Mesothelial cell of epicardium (in vitro differentiated cells): ENCODE measurements at places on chromosomes 5 and 9.

DNA sequence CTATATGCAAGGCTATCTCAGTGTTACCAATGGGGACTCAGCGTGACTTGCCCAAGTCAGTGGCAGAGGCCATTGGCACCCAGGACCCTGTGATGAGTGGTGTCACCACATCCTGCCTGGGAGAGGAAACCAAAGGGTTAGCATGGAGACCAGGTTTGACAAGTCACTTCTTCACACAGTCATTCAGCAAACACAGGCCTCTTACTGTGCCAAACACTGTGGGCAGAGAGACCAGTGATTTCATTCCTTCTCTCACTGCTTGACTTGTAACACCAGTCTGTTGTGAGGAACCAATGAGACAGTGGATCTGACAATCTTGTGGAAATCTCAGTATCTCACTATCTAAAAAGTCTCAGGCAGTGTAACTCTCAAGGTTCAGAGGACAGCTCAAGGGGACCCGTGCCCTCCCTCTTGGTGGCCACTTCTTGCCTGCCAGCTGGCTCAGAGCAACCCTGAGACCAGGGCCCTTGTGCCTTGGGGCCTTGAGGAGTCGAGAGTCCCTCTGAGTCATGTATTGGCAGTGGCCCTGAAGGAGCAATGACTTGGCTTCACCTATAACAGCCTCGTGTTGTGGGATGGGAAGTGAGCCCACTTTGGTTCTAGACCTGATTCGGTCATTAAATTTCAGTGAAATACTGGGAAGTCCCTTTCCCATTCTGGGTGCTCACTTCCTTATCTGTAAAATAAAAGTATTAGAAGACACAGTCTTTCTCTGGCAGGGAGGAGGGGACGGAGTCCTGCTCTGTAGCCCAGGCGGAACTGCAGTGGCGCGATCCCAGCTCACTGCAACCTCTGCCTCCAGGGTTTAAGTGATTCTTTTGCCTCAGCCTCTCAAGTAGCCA, 1.6 kb downstream of the FABP6 start:
- no peak for DNase-seq

- DNase-seq = no peak
Observed at GRCh38 chr9:91307279-91307678, 54.4 kb downstream of the AUH start.

DNA sequence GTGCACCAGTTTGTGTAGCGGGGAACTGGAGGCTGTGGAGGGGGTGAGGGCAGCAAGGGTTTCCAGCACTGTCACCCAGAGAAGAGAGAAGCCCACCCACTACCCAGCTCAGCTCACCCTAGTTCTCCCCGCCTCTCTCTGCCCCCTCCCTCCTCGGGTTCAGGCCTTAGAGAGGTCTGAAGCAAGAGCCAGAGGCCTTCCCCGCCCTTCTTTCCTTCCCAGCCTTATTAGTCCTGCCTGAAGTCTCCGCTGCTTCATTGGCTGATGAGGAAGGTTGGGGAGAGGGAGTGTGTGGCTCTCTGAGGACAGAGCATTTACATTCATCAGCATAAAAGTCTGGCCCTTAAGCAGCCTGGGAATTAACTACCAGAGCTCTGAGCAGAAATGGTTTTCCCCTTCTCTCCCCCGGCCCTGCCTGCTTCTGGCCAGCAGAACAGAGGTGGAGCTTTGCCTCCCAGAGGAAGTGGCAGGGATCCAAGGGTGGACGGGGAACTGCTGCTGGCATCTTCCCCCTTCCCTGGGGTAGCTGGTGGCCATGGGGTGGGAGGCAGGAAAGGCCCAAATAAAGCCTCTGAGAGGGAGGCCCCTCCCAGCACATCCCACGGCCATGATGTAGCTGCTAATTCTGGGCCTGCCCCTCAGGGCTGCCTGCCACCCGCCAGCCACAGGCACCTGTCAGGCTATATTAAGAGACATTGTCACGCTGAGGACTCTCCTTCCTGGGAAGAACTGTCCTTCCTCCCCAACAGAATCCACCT, 4.1 kb downstream of the DNAJB5 start:
- DNase-seq = no peak

GRCh38 chr9:129548571-129549135, 72.2 kb downstream of the C9orf50 start:
- no peak for DNase-seq

DNA sequence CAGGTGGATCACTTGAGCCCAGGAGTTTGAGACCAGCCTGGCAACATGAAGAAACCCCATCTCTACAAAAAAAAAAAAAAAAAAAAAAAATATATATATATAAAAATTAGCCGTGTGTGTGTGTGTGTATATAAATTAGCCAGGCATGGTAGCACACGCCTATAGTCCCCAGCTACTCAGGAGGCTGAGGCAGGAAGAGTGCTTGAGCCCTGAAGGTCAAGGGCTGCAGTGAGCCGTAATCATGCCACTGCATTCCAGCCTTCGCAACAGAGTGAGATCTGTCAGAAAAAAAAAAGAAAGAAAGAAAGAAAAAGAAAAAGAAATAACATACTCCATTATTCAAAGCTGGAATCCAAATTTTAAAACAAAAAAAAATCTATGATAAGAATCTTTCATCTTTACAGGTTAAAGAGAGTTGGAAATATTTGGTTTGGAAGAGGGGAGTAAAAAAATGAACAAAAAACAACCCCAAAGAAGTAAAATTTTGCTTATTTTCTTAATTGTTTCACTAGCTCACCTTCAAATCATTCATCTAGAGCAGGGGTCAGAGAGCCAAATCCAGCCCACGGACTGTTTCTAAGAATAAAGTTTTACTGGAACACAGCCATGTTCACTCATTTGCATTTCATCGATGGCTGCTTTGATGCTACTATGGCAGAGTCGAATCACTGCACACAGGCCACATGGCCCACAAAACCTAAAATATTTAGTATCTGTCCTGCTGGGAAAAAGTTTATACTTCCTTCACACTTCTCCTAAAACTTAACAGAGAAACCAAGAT, 109.9 kb downstream of the DROSHA start:
- no peak for DNase-seq

DNA sequence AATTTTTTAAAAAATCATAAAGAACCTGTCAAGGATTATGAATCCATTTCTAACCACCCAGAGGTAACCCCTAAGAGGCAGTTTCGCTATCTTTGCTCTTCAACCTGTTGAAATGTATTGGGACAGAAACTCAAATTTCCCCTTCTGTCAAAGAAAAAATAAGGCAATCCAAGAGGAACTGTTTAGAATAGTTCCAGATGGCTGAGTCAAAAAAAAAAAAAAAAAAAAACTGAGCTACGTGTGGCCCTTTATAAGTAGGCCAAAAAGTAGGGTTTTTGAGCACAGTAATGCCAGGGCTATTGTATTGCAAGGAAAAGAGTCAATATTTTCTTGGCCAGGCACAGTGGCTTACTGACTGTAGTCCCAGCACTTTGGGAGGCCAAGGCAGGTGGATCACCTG, 94.9 kb downstream of the RAD23B start:
- DNase-seq = no peak

DNA sequence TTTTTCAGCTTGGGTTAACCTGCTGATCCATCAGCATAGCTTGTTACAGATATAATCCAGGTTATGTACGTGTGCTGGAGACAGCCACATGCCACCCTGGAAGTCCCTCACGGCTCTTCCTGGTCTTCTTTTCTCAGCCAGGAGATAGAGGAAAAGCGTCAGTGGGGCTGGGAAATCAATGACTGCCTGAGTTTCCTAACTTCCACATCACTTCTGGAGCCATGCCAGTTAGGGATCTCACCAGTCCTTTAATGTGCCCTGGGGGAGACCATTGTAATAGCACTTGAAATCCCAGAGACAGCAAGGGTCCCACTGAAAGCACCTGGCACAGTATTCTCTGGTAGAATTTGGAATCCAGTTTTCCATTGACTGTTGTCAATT, 29.2 kb downstream of the ANXA2R start:
- no peak for DNase-seq

- DNase-seq = no peak
Observed at GRCh38 chr5:38793099-38793498, 52.7 kb upstream of the OSMR start.

GRCh38 chr9:98007251-98007928, 24.2 kb downstream of the ANP32B start:
- DNase-seq = no peak

DNA sequence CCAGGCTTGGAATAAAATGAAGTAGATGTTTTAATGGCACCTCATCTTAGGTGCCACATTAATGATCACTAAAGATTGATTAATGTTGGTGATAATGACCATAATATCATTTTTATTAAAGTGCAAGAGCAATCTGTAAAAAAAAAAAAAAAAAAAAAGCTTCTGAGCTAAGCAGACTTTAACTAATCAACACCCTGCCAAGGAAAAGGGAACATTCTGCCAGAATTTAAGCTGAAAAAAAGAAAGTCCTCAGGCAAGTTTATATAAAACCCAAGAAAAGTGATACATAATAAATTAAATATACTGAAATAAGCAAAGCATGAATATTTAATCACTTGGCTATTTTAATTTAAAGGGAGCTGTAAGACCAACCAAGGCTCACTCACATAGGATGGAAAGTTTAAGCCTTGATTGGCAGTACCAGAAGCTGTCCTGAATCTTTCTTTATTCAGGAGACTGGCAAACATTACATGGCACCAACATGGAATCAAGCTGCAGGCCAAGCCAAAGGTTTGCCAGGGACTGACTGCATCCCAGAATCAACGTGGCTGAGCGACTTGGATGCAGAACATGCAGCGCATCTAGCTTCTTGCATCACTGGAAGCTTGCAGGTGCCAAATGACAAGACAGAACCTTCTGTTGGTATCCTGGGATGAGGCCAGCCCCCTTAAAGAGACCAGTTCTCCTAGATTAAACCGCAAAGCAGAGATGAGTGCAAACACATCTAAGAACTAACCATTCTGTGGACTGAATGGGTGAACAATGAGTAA, 413.6 kb downstream of the ENC1 start:
- DNase-seq = no peak

- DNase-seq = no peak
Observed at GRCh38 chr5:76724871-76725270, 8.9 kb downstream of the F2R start.

DNA sequence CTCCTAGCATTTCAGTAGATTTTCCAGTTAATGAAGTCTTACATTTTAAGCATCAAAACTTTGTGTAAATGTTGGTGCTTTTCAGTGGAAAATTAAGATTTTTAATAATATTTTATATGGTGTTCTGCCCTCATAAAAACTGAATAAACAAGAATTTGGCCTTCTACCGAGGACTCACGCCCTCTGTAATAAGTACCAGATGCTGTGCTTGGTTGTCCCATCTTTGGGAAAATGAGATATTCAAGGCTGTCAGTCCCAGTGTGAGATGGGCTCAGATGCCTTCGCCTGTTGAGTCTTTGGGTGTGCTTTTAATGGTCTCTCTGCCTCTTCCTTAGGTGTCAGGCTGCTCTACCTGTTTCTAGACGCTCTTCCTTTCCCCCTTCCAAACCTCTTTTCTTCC, 28.7 kb downstream of the GALNT12 start:
- DNase-seq = no peak

DNA sequence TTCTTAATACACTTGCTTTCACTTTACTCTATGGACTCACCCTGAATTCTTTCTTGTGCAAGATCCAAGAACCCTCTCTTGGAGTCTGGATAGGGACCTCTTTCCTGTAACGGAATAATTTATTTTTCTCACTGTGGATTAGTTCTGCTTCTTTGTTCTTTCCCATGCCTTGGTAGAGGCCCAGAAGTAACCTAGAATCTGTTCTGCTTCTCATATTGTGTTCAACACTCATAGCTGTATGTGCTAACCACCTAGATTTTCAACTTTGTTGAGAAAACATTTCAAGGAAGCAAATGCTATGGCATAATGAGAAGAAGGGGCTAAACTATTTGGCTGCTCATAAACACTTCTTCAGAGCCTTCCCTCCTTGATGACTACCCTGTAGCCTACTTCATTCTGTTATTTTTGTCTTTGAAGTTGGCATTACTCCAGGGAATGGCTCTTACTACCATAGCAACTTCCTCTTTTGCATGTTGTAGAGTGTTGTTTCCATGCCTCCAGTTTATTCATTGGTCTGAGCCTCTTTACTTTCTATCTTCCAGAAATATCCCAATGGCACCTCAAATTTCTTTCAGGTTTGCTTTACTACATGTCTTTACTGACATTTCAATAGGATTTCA, 74.3 kb downstream of the KIAA0825 start:
- DNase-seq = no peak

DNA sequence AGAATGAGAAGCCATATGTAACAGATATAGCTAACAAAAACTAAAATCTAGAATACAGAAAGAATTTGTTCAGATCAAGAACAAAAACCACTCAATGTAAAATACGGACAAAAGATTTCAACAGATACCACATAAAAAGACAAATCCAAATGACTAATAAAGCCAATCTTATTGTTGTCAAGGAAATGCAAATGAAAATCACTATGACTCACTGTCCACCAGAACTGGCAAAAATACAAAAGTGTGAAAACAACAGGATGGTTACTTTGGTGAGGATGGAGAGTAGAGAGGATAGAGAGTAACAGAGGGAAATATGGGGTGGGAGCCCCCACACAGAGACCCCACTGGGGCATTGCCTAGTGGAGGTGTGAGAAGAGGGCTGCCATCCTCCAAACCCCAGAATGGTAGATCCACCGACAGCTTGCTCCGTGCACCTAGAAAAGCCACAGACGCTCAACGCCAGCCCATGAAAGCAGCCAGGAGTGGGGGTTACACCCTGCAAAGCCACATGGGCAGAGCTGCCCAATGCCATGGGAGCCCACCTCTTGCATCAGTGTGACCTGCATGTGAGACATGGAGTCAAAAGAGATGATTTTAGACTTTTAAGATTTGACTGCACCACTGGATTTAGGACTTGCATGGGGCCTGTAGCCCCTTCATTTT, 15.2 kb upstream of the RHOBTB3 start:
- no peak for DNase-seq

DNA sequence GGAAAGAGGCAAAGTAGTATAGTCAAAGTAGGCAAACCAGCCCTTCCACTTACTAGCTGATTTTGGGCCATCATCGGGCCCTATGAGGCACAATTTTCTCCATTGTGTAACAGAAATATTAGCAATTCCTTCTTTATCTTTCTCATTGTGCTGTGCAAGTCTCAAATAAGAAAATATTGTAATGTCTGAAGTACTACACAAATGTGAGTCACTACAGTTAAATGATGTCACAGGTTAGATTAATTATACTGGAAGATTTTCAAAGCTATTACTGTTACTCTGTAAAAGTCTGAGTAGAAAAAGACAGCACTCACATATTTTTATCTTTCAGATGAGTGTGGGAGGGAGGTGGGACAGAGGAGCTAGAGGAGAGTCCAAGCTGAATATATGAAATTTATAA, 12.4 kb upstream of the TMC1 start:
- no peak for DNase-seq

- DNase-seq = peak; percentile 53
Observed at GRCh38 chr5:172479034-172479783, 24.9 kb upstream of the SH3PXD2B start.

- DNase-seq = no peak
Observed at GRCh38 chr9:131554843-131555351, 9.6 kb downstream of the PRRT1B start.

DNA sequence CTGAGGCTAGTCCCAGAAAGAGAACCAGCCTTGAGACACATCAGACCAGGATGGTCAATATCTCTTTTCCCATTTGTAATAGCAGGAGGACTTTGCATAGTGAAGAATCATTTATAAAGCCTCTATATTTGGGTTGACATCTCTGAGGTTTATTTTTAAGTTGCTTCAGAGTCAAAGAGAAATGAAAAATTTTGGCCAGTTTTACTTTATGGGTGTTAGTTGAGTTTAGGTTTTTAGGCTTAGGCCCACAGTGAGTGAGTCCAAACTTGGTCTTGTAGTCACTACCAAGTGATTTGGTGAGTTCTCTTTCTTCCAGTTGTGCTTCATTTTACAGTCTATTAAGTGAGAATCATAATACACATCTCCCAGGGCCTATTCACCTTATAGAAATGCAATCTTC, 5.3 kb upstream of the MEF2C start:
- DNase-seq = no peak
